ENCODE measurements at places on chromosomes 11 and 22. TPM values are rescaled to one million over a fixed set of nuclear protein-coding genes. Genes with fewer than 3 reads are reported as not detected.
A peak's percentile ranks its signal among the peaks of the same experiment; 100 is the strongest.

The TRIM22 gene
- 151 TPM for total RNA-seq

DNA sequence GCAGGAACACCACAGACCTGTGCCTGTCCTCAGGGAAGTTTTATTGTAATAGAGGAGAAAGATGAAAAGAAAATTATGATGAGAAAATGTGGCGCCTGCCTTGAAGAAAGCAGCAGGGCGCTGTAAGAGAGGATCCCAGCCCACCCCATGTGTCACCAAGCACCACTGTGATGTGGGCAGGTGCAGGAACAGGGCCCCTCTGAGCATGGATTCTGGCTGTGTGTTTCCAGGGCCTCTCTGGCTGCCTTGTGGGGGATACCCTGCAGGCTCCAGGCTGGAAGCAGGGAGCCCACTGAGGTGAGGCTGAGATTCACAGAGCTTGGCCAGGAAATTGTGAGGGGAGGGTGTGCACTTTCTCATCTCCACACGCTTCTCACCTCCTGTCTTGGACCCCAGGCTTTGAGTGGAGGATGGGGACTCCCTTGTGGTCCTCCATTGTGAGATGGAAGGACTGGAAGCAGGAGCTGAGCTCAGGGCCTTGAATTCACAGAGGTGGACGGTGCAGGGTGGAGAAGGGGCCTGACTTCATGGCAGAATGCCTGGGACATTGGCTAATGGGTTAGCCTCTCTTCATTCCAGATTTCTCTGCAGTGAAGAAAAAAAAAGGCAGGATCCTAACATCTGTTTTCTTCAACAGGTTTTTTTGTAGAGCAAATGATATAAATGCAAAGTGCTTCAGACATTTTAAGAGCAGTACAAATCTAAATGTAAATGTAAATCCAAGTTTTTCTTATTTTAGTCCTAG is 246.6 kb upstream of the B3GAT1 start:
- DNase-seq, result no peak

The CATSPERZ gene
- not detected for total RNA-seq

DNA sequence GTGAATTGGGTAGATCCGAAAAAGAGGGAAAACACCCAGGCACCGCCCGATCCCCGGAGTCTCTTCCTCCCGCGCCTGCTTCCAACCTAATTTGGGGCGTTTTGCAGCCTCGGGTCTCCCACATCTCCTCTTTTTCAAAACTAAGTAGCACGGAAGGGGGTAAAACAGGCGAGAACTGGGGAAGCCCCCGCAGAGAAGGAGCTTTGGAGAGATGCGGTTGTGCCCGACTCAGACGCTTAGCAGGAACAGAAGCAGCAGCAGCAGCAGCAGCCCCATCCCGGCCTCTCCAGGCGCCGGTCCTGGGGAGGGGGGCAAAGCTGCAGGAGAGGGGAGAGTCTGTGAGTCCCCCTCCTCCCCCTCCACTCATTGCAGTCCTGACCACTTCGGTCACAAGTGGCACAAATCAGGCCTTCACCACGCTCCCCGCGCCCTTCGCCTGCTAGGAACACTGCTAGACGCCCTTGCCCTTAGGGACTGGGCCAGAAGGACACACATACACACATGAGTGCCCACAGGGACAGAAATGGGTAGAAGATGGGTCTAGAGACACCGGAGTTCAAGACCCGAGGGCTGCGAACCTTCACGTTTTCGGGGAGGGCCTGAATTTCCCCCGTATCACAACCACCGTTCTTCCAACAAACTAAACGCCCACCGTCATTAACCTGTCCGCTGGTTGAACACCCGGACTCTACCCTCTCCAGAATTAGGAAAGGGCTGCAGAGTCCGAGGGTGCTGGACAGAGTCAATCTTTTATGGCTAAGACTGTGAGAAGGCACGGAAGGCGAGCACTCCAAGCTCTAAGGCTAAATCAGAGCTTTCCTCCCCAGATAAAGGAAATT is 98.3 kb upstream of the HSD17B12 start:
- DNase-seq, result no peak

The NTM gene
- not detected for total RNA-seq

The C11orf98 gene
- 103 TPM for total RNA-seq

- DNase-seq, result no peak
Observed at GRCh38 chr11:1167751-1168231, 10.0 kb downstream of the MUC5AC start.

DNA sequence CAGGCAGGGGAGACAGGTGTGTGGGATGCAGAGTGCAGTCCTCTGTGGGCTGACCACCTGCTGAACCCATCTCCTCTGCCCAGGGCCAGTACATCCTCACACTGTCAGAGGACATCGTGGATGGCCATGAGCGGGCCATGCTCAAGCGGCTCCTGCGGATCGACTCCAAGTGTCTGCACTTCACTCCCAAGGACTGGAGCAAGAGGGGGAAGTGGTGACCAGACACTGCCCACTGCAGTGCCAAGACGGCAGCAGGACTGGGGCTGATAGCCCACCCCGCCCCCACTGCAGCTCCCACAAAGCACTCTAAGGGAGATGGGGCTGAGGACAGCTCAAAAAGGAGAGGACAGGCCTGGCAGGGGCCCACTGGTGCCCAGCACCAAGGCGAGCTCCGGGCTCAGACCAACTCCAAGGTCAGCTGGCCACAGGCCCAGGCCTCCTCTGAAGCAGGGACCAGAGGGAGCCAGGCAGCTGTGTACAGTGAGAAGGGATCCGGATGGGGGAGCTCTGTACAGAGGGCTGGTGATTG is 1.6 kb downstream of the RNASEH2C start:
- no peak for DNase-seq

The DBX1 gene
- total RNA-seq, result not detected

DNA sequence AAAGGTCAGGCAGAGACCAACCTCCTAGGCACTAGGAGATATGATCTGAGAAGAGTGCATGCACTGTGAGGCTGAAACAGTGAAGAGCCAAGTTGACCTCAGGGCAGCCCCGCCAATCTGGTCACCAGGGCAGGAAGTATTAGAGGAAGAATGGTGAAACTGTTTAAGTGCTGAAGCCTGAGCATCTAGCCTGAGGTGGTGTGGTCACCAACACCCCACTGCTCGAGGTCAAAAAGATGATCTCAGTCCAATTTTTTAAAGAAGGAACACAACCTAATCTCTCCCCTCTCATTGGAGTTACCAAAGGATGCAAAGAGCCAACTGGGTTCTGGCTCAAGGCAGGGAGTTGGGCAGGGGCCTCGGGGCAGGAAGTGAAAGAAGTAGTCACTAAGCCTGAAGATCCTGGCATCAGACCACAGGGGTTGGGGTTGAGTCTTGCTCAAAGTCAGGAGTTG is 4.0 kb downstream of the APBB1 start:
- DNase-seq, result peak; percentile 36

The MIAT gene
- 138 TPM for total RNA-seq

DNA sequence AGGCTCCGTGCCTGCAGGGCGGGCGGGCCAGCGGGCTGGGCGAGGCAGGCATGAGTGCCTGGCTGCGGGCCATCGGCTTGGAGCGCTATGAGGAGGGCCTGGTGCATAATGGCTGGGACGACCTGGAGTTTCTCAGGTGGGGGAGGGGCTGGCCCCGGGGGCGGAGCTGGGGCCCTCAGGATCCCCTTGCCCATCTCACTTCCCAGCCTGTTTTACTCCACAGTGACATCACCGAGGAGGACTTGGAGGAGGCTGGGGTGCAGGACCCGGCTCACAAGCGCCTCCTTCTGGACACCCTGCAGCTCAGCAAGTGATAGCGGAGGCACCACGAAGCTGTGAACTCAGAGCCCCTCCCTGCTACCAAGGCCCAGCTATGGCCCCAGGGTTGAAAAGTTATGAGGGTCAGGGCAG is 5.9 kb downstream of the PHOX2A start:
- peak; percentile 66 for DNase-seq
